Cortex of kidney (tissue), 1 donor: ENCODE measurements at places on chromosomes 5 and 9.

GRCh38 chr9:34253460-34253837, 74.6 kb downstream of the UBAP1 start:
- no peak for DNase-seq

DNA sequence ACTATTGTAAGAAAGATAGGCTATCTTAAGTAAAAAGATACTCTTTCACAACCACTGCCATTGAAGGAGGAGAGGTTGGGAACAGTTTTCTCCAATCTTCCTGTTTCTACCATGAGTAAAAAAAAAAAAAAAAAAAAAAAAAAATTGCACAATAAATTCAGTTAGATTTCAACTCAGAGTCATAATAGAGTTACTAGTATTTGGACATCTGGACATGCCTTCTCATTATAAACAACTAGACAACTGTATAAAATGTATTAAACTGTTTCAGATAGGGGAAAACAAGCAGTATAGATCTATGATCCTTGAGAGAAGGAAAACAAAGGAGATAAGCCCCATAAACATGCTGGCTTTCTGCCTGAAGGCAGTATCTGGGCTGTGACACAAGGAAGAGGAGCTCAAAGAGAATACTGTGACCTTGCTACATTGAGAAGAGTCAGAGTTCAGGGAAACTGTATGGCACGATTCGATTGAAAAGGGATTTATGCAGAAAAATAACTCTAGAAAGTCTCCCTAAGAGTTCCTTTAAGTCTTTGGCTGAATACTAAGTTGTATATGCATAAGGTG, 249.2 kb upstream of the POU5F2 start:
- no peak for DNase-seq

- no peak for DNase-seq
Observed at GRCh38 chr9:114721491-114722079, 39.6 kb upstream of the TEX48 start.

DNA sequence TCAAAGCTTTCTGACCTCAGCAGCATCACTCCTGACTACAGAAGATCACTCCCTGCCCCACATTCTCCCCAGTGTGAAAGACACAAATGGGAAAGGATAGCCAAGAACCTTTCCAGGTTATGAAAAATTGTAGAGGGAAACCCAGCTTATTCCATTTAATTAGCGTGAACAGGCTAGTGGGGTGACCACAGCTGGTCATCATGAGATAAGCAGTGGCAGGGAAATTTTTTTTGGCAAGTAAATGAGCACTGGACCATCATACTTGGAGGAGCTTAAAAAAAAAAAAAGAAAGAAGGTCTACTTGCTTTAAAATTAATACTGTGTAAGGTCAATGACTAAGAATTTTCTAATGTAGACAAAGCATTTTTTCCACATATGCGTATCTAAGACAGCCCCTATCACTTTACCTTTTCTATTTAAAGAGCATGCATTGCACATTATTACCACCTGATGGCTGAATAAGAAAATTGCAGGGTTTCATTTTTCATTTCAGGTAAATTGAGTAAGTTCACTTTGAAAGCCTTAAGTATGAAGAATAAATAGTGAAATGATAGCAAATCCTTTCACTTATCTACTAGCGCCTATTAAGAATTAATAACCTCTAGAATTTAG, 123.6 kb downstream of the ELAVL2 start:
- DNase-seq = no peak

DNA sequence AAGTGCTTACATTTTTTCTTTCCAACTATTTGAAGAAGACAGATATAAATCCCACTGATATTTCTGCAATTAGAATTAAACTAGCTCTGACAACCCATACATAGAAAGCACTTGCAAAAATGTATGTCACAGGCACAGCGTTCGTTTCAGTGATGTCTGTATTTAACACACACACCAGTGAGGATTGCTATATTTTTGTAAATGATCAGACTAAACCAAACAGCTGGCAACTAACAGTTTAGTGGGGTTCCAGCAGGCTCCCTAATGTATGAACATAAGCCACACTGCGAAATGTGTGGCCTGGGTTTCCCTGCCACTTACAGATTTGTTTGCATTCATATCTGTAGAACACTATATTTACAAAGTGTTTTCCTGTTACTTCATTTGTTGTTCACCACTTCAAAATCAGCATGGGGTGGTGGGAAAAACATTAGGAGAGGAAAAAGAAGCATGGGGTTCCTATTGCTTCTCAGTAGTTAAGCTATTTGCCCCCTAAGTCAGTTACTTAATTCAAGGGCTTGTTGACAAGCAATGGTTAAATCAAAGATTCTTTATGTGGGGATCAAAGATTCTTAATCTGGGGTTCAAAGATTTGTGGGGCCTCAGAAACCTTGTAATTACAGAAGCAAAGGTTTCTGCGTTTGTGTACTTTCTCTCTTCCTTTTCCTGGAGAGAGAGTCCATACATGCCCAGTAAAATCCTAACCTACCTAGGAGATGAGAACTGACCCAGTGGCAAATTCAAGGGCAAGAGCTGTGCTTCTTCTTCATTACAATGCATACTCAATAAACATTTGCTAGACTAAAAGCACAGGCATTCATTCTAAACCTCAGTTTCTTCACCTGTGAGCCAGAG, 27.1 kb downstream of the ZNF608 start:
- DNase-seq = no peak

DNA sequence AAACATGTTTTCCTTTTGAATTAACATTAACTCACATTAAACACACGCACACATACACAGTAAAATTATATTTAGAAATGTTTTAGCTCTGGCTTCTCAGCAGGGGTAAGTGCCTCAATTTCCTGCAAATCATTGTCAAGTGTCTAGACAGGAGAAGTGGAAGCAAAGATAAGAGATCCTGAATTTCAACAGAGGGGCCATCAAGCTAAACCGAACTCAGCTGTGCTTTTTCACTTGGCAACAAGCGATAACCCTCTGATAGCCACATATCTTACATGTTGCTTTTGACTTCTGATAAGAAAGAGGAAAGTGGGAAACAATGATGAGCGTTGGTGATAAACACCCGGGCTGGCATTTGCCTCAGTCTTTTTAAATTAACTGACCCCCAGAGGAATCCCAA, 79.7 kb upstream of the SPDL1 start:
- no peak for DNase-seq

DNA sequence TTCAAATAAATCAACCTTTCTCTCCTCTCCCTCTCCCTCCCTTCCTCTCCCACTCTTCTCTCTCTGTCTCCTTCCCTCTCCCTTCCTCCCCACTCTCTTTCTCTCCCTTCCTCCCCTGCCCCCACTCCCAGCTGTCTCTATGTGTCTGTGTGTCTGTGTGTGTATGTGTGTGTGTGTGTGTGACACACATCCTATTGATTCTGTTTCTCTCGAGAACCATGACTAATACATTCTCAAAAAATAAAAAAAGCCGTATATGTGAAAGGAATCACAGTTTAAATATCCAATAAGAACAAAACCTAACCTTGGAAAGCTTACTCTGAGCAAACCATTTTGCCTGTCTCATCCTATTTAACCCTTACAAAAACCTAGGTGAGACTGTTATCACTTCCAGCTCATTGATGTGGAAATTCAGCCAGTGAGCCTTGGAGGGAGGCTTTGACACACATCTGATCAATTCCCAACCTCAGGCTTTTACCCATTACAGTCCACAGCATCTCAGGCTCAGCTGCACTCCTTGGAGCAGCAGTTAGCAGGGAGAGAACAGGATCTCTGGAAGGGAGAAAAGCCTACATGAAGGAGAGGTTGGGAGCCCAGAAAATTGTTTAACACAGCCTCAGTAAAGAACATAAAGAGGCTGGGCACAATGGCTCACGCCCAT, 8.3 kb downstream of the HSD17B3 start:
- no peak for DNase-seq

- DNase-seq = no peak
Observed at GRCh38 chr5:177531209-177531940, 14.6 kb upstream of the DDX41 start.

DNA sequence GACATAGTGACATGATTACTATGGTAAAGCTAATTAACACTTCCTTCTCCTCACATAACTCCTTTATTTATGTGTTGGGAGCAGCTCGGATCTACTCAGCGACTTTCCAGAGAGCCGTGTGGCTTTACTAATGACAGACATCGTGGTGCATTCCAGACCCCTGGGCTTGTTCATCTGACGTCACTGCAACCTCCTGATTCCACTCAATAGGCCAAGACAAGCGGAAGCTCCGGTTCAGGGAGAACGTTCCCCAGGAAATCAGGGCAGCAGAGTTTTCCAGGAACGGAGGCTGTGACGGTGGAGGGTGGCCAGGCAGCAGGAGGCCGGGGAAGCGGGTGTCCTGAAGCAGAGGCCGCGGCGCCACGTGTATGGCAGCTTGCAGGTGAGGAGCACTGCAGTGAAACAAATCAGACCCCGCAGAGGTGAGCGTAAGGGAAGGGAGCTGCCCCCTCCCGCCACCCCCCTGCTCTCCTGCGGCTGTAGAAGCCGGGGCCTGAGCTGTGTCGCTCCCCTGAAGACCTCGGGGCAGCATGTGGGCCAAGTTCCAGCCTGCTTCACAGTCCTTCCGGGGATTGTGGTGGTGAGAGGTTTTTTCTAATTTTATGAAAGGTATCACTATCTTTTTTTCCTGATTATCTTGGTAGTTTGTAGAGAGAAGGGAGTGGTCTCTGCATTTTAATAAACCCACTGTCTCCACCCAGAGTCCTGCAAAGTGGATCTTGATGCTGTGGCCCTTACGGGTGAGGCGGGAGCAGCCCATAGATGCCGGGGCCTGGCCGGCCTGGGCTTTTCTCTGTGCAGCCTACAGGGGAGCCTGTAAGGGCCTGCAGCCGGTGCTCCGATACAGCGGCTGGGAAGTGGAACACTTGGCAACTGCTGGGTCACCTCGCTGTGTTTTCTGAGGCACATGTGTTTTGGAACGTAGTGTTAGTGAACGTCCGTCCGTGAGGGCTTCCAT, 220.4 kb upstream of the IRX4 start:
- no peak for DNase-seq

DNA sequence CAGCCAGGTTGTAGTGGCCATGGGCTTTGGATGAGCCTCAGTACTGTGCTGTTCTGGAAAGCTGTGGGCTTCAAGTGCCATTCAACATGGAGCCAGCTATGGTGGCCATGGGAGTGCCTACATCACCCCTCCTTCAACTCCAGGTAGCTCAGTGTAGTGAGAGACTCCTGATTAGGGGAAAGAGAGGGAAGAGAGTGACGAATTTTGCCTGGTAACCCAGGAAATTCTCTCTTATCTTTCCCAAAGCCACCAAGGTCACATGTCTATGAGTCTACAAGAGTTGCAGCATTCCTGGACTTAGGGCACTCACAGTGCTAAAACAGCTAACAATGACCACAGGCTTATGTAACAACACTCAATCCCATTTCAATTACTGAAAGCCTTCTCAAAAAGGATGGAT, 81.7 kb upstream of the SPTLC1 start:
- no peak for DNase-seq

GRCh38 chr5:179554981-179555380, 4.6 kb downstream of the RUFY1 start:
- DNase-seq = no peak

- DNase-seq = no peak
Observed at GRCh38 chr5:73673161-73673591, 47.2 kb downstream of the ARHGEF28 start.

DNA sequence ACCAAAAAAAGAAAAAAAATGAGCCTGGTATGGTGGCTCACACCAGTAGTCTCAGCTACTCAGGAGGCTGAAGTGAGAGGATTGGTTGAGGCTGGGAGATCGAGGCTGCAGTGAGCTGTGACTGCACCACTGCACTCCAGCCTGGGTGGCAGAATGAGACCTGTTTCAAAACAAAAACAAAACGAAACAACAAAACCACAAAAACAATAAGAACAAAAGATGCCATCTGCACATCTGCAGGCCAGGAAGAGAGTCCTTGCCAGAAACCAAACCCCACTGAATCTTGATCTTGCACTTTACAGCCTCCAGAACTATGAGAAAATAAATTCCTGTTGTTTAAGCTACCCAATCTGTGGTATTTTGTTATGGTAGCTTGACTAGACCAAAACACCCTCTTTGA, 207.7 kb downstream of the YTHDC2 start:
- DNase-seq = no peak

DNA sequence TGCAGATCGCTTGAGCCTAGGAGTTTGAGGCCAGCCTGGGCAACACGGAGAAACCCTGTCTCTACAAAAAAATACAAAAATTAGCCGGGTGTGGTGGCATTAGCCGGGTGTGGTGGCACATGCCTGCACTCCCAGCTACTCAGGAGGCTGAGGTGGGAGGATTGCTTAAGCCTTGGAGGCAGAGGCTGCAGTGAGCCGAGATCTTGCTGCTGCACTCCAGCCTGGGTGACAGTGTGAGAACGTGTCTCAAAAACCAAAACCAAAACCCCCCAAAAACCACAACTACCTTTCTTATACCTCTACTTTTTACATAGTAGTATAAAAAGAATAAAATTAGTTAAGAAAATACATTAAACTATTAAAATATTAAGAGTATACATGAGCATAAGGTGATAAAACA, 121.2 kb downstream of the RAPGEF6 start:
- no peak for DNase-seq
